Cardiac muscle cell (in vitro differentiated cells and primary cell): ENCODE measurements at places on chromosomes 1 and 21. TPM values are rescaled to one million over a fixed set of nuclear protein-coding genes. Genes with fewer than 3 reads are reported as not detected.

The TNNT2 gene
- total RNA-seq = 4,623 and 7,232 TPM in 2 replicates

The INTS3 gene
- total RNA-seq = 45.4 and 73.5 TPM in 2 replicates

DNA sequence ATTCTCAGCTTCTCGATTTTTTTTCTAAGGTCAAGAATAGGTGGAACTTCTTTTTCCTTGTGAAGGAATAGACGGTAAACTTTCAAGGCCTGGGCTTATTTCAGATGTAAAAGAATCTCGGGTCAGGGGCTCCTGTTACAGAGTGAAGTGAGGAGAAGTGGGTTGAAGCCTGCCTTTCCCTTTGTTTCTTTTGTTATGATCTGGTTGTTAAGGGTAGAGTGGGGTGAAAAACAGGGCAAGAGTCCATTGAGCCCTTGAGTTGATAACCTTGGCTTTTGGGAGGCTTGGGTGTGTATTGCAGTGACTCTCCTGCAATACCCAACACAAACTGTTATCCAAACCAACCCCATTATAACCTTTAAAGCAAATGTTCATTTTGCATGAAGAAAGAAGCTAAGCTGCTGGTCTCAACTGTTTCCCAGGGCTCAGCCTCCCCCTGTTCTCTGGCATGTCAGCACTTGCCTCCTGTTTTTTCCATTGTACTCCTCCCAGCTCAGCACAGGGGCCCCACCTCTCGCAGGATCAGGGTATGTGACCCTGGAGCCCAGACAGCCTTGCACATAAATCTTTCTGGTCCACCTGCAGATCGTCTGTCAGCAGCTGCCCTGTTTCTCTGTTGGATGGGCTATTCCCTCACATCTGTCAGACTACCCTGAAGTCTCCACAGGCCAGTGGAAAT, 102.4 kb downstream of the CACHD1 start:
- no peaks in the 10 kb centered on the region for H3K27me3 ChIP-seq
- peaks cover 74% of the 10 kb centered on the region for H3K4me1 ChIP-seq
- peak overlapping the region; percentile 97 for H3K27ac ChIP-seq
- peak; percentile 93 for DNase-seq
- no peaks in the 10 kb centered on the region for H3K36me3 ChIP-seq

DNA sequence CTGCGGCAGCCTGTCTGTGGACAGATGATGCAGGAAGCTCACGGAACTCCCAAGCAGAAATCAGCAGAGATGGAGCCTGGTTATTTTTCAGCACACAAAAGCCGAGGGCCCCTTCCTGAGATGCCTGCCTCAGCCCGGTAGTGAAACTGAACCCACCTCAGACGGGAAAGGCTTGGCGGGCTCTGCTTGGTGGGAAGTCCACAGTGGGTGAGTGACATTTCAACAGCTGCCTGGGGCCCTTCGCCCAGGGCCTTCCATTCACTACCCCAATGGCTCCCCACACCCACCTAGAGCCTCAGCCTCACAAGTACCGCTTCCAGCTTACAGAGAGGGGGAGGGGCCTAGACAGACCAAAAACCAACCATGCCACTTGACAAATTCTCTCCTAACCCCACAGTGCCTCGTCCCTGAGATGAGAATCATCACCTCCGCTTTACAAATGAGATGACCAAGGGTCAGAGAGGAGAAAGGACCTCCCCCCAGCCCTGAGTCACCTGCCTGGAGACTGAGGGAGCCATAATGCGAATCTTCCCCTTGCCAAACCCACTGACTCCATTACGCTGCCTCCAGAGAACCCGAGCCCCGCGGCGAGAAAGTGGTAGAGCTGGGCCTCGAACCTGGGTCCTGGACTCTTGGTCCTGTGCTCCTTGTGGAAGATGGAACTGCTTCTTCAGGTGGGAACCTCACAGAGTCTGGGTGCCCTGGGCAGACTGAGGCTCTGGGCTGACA, 3.4 kb upstream of the ECE1 start:
- no peaks in the 10 kb centered on the region for H3K36me3 ChIP-seq
- H3K27me3 ChIP-seq = no peaks in the 10 kb centered on the region
- no peak overlapping the region for H3K4me3 ChIP-seq
- DNase-seq = no peak
- H3K27ac ChIP-seq = peak overlapping the region; percentile 2

GRCh38 chr1:61254634-61255357, 172.4 kb downstream of the NFIA start:
- no peak overlapping the region for H3K4me3 ChIP-seq
- no peaks in the 10 kb centered on the region for H3K27me3 ChIP-seq
- peaks cover 40% of the 10 kb centered on the region for H3K4me1 ChIP-seq
- no peaks in the 10 kb centered on the region for H3K36me3 ChIP-seq
- H3K27ac ChIP-seq = no peak overlapping the region

DNA sequence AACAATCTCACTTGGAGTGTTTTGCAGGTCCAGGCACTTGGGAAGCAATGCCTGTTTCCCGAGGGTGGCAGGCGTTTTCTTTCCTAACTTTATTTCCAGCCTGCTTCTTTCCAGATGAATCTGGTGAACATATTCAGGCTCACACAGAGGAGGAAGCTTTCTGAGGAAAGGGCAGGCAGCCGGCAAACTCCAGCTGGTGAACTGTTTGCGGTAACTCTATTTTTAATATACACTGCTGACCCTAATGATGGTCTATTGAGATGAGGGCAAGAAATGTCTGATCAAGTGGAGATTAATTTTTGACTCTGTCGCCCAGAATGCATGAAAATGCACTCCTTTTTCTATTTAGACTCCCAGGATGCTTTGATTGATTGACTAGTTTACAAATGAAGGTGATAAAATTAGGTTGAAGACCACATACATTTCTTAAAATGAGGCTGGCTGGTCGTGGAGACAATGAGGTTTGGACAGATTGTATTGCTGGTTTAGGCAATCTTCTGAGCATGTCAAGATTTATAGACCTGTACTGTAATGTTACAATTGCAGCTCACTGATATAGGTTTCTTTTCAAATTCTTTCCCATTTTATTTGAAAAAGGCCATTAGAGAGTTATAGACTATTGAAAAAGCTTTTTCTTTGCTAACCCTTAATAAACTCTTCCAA, 153.8 kb downstream of the ATG4C start:
- no peaks in the 10 kb centered on the region for H3K36me3 ChIP-seq
- no peaks in the 10 kb centered on the region for H3K4me1 ChIP-seq
- DNase-seq = no peak
- no peak overlapping the region for H3K27ac ChIP-seq

DNA sequence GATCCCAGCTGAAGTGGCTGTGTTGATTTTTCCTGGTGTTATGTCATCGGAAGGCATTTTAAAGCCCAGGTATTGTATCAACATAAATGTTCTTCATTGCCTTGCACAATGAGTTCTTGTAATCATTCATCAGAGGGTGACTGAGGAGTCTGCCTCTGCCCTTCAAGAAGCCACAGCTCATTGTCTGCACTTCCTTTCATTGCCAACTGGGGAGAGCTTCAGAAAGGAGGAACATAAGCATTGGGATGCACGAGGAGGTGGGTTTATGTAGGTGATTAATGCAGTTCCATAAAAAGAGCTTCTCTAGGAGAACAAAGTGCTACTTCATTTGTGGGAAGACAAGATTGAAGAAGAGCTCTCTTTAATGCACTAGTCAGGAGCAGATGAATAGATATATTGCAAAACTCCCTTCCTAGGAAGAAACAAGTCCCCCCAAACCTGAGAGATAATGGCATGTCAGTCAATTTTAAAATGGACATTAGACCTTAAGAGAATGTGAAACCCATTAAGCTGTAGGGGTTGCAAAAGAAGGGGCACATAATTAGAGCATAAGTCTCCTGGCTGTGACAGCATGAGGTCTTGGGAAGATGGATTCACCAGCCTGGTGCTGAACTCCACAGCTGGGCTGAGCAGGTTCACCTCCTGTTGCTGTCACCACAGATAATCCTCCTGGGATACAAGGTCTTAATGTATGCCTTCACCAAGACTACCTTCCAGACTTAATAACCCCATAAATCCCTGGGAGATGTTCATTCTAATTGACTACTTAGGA, 124.6 kb downstream of the BACH1 start:
- H3K27ac ChIP-seq = no peak overlapping the region
- no peaks in the 10 kb centered on the region for H3K4me1 ChIP-seq
- H3K27me3 ChIP-seq = no peaks in the 10 kb centered on the region
- DNase-seq = no peak
- no peak overlapping the region for H3K4me3 ChIP-seq

DNA sequence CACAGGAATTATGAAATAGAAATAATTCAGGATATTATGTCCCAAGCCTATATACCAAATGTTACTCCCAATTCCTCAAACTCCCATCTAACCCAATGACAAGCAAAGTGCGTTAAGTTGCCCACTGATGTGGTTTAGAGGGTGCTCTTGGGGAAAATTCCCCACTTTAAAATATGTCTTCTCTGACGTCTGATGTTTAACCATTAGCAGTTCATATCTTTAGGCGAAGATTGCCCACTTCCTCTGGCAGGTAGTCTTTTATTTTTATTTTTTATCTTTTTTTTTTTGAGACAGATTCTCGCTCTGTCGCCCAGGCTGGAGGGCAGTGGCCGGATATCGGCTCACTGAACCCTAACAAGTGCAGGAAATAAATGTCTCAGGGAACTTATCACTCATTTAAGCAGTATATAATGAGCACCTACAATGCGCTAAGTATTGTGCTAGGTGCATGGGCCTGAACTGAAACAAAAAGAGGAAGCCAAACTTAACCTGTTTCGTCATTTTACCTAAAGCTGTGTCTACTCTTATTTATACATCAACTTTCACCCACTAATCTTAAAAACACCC, 1.3 kb upstream of the LYST start:
- H3K27me3 ChIP-seq = peaks cover 12% of the 10 kb centered on the region
- no peaks in the 10 kb centered on the region for H3K4me1 ChIP-seq
- no peaks in the 10 kb centered on the region for H3K36me3 ChIP-seq
- H3K27ac ChIP-seq = peak overlapping the region; percentile 79
- DNase-seq = no peak

- no peaks in the 10 kb centered on the region for H3K27me3 ChIP-seq
- no peaks in the 10 kb centered on the region for H3K36me3 ChIP-seq
- DNase-seq = no peak
- no peaks in the 10 kb centered on the region for H3K4me1 ChIP-seq
- H3K4me3 ChIP-seq = no peak overlapping the region
Observed at GRCh38 chr1:29323636-29324035, 87.3 kb downstream of the PTPRU start.

GRCh38 chr1:160171980-160172379, 18.4 kb upstream of the CASQ1 start:
- H3K27me3 ChIP-seq = no peaks in the 10 kb centered on the region
- DNase-seq = no peak
- no peak overlapping the region for H3K4me3 ChIP-seq
- no peak overlapping the region for H3K27ac ChIP-seq

GRCh38 chr1:143748906-143749305, 222.9 kb downstream of the FAM72C start:
- H3K36me3 ChIP-seq = no peaks in the 10 kb centered on the region
- H3K27ac ChIP-seq = no peak overlapping the region
- H3K4me3 ChIP-seq = no peak overlapping the region
- no peaks in the 10 kb centered on the region for H3K27me3 ChIP-seq
- no peaks in the 10 kb centered on the region for H3K4me1 ChIP-seq
- no peak for DNase-seq

The PHC2 gene
- 81.8 and 84.0 TPM in 2 replicates for total RNA-seq

The TTC34 gene
- total RNA-seq = not detected in 2 replicates

DNA sequence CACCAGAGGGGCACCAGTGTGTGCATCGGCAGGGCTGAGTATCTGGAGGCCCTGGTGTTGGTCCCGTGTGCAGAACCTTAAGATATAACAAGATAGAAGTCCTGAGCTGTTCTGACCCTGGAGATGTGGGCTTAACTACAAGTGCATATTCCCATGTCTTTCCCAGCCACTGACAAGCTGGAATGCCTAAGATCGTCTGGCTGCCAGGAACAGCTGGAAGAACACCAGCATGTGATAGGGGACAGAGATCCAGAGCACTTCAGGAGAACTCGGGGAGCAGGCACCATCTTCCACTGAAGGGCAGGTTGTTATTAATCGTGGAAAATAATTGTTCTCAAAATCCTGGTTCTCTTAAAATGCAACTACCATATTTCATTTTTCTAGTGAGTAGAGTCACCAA, 419.9 kb upstream of the RUNX1 start:
- H3K4me1 ChIP-seq = no peaks in the 10 kb centered on the region
- no peak overlapping the region for H3K4me3 ChIP-seq
- no peaks in the 10 kb centered on the region for H3K36me3 ChIP-seq
- H3K27ac ChIP-seq = no peak overlapping the region
- peaks cover 4% of the 10 kb centered on the region for H3K27me3 ChIP-seq

- peak; percentile 23 for DNase-seq
- no peaks in the 10 kb centered on the region for H3K27me3 ChIP-seq
- H3K36me3 ChIP-seq = no peaks in the 10 kb centered on the region
- no peak overlapping the region for H3K27ac ChIP-seq
Observed at GRCh38 chr21:38166173-38166535, 90.6 kb upstream of the KCNJ15 start.

DNA sequence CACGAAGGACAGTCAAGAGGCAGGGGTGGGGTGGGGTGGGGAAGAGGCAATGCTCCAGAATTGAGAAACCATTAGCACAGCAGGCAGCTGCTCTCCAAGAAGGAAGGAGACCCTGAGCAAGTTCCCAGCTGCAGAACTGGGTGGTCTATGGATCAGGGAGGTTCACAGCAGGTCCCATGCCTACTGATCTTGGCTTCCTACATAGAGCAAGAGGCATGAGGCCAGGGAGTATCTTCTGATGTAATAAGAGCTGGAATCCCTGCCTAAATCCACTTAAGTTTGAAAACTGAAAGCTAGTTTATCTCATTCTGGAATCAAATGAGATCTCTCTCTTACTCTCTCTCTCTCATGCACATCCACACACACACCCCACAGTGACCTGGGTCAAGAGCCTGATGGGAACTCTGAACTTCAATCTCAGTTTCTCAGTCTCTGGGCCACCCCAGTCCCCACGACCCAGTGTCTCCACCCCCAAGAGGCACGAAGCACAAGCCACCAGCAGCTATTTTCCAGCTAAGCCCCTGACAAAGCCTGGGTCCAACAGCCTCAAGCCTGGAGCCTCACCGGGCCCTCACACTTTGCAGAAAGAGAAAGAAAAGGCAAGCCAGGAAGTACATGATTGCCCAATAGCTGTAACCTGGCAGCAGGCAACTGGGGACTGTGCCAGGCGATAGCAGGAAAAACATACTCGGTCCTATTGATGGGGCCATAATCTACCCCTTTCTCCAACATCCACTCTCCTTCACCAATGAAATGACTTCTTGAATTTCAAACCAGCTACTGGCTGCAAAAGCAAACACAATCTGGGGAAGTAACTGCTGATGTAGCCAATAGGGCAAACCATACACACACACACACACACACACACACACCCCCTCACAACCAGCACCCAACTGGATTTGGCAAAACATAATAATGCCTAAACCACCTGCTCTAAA, 2.2 kb downstream of the NUAK2 start:
- H3K27me3 ChIP-seq = no peaks in the 10 kb centered on the region
- peak; percentile 92 for DNase-seq
- H3K27ac ChIP-seq = no peak overlapping the region
- H3K36me3 ChIP-seq = no peaks in the 10 kb centered on the region

- H3K27ac ChIP-seq = no peak overlapping the region
- H3K27me3 ChIP-seq = peaks cover 38% of the 10 kb centered on the region
- no peak for DNase-seq
- H3K36me3 ChIP-seq = no peaks in the 10 kb centered on the region
Observed at GRCh38 chr1:115336741-115337140, 1.3 kb downstream of the NGF start.
